Dermis microvascular lymphatic vessel endothelial cell (primary cell): ENCODE measurements at places on chromosomes 4 and X. TPM values are rescaled to one million over a fixed set of nuclear protein-coding genes. Genes with fewer than 3 reads are reported as not detected.

Gene GAGE1
- not detected in 2 replicates for total RNA-seq

Gene SMIM31
- not detected in 2 replicates for total RNA-seq

Gene NAT8L
- under 0.01 TPM in 2 replicates for total RNA-seq

Gene SOX3
- total RNA-seq: not detected in 2 replicates

Gene ENPEP
- total RNA-seq: under 0.01 TPM in 1 of 2 replicates, not detected in the other

Gene CSAG1
- not detected in 2 replicates for total RNA-seq

Gene GLUD2
- total RNA-seq: 0.51 and 0.63 TPM in 2 replicates

Gene SPON2
- 0.26 and 0.76 TPM in 2 replicates for total RNA-seq

Gene SHROOM4
- total RNA-seq: 20.3 and 20.7 TPM in 2 replicates

Gene CLNK
- under 0.01 TPM in 1 of 2 replicates, not detected in the other for total RNA-seq

Gene ADH7
- total RNA-seq: 0.13 TPM in 1 of 2 replicates, not detected in the other

Gene EXOC1L
- not detected in 2 replicates for total RNA-seq

Gene CFAP99
- total RNA-seq: not detected in 2 replicates

Gene FAT1
- 0.90 and 2.3 TPM in 2 replicates for total RNA-seq

Gene PABPC1L2A
- total RNA-seq: not detected in 2 replicates

Gene BEX5
- 0.90 and 1.6 TPM in 2 replicates for total RNA-seq

Gene ELMOD2
- total RNA-seq: 11.5 and 11.6 TPM in 2 replicates

Gene PDZD11
- total RNA-seq: 28.5 and 35.9 TPM in 2 replicates

Gene GAGE12H
- not detected in 2 replicates for total RNA-seq

Gene MAGEC1
- not detected in 2 replicates for total RNA-seq
